SIG-M5 (cell line): ENCODE measurements at places on chromosomes 11 and 22.

DNA sequence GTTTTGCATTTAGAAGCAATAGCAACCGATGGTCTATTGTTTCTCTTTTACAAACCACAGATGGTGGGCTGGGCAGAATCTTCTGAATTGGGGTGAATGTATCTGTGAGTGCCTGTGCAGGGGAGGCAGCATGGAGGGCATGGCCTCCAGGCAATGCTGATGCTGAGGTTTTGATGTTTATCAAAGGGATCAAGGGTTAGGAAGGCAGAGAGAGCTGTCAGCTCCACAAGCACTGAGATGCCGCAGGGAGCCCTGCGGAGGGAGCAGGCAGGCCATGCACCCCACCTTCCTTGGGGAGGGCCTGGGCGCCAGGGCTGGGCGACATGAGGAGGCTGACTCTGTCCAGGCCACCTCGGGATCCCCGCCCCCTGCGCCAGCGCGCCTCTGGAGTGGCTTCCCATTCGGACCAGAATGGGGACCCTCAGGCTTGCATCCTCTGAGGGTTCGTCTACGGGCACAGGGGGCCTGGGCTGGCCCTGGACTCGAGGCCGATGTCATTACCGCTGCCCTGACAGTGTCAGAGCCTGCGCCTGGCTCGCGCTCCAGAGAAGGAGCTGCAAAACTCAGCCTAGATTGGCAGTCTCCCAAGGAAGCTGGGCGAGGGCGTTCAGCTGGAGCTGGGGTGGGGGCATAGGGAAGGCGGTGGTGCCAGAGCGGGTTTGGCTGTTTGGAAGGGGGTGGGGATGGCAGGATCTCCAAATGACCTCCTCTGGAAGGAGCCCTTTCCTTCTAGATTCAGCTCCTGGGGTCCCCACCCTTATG, 13.9 kb upstream of the TH start:
- no peak for DNase-seq

- no peak for DNase-seq
Observed at GRCh38 chr22:38218661-38219622, 17.1 kb downstream of the MAFF start.

DNA sequence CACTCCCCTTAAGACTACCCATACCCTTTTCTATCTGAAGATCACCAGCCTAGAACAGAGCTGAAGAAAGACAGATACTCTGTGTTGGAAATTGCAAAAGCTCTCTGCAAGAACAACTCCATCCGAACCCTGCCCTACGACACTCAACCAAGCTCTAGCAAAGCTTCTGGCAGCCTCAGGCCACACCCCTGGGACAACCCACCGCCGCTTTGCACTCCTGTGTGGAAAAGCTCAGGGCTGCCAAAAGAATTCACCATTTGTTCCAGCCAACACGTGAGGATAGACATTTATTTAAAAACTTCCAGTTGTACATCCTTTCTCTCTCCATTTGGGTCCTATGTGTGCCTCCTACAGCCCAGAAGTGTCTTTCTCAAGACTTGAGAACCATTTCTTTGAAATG, 62.4 kb upstream of the CD5 start:
- DNase-seq, result no peak

DNA sequence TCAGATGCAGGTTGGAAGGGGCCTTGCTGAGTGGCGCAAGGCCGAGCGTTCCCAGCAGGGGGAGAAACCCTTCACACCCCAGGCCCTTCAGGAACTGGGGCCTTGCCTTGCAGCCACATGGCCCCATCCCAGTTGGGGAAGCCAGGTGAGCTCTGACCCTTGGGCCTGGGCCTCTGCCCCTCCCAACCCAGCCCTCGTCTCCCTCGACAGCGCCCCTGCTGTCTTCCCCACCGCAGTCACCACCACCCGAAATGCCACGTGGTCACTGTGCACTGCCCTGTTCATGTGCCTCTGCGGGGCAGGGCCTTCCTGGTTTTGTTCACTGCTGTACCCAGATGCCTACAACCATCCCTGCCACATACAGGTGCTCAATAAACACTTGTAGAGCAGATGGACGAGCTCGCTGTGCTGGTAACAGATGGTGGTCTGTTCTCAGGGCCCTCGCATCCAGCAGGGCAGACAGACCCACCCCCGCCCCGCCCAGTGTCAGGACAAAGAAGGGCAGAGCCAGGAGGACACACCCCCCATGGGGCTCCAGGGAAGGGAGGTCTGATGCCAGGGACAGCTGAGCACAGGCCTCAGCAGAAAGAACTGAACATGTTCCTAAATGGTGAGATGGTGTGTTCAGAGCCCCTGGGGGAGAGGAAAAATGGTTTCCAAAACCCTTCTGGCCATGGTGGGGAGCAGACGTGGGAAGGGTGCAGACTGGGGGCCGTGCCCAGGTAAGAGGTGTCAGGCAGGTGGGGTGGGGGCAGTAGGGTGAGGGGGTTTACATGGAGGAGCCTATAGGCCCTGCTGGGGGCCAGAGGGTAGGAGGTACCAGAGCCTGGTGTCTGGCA, 3.7 kb downstream of the POLR2L start:
- no peak for DNase-seq

- no peak for DNase-seq
Observed at GRCh38 chr11:84173078-84173477, 886.9 kb upstream of the CCDC90B start.

DNA sequence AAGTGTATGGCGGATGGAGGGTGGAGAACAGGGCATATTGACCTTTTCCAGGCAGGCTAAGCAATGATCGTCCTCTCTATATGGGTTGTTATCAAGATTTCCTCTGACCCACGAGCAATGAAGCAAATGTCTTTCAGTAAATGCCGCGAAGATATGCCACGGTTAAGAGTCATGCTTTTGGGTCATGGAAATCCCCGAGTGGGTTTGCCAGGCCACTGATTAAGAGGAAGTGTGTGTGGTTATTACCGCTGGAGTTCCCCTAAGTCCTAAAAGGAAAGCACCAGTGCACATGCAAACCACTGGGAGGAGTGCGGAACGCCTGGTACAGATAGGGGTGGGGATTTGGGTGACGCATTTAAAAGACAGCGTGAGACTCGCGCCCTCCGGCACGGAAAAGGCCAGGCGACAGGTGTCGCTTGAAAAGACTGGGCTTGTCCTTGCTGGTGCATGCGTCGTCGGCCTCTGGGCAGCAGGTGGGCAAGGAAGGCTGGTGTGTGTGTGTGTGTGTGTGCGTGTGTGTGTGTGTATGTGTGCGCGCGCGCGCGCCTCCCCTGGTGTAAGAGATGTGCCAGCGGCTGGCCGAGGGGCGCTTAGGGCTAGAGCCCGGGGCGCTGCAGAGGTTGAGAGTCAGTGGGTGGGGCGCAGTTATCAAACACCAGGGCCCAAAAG, at the start of gene BIRC3:
Gene BIRC3, plus strand, starts transcription at position 386 of the 669 bp plus-strand sequence. CDS start 7,026 bp downstream, outside the sequence.
- DNase-seq, result peak; percentile 65

DNA sequence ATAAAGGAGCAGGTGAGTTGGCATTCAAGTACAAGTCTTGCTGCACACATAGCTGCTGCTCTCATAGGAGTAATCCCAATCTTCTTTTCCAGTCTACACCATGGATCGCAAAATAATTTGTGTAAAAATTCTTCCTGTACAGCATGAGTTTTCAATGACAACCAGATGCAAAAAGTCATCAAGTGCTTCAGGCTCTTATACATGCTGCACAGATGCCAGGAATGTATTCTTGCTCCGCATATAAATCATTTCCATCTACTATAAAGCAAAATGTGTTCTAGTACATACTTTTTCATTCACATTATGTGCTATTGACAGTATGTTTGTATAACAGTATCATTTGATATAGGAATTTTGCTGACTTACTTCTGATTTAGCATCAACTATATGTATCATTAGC, 35.4 kb downstream of the NXPE2 start:
- DNase-seq, result no peak

GRCh38 chr22:46178755-46179505, 28.6 kb downstream of the PPARA start:
- DNase-seq, result no peak

DNA sequence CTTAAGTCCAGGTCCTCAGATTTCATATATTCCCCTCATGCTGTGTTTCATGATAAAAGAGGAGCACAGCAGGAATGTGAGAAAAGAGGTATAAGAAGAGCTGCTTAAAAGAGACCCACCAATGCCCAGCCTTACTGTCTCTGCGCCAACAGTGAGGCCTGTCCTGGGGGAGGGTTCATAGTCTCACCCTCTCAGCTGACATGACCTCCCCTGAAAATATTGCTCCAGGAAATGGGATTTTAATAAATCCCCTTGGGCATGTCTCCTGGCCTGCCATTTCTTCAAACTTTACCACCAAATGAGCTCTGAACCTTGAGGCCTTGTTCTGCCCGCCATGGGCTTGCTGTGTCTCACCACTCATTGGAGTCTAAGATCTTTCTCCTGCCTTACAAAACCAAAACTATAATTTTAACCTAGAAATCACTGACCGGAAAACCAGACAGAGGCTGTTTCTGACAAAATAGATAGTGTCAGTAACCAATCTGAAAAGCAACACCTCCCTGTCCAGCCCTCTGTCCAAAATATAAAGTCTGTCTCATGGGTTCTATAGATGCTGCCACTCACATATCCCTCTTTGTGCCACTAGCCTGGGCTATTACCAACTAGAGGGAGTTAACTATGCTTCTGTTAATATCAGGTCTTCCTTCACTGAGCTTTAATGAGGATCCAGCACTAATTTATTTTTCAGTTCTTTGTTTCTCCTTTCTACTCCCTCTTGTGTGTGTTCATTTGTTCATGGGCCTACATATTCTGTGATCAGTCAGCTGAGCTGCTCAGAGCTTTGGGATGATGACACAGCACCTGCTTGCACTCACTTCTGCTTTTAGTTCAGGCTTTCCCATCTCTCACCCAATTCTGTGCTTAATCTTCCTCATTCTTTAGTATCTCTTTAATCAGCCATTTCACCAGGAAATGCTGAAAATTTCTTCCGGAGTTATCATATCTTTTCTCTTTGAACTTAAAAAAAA, at the start of gene OR2AG2:
Gene OR2AG2, minus strand, starts transcription at position 51 of the 968 bp plus-strand sequence. CDS start 3,019 bp downstream, outside the sequence.
- DNase-seq, result peak; percentile 36

GRCh38 chr11:126879516-126879915, 121.1 kb downstream of the KIRREL3 start:
- DNase-seq, result no peak

GRCh38 chr22:30455075-30455840, 16.6 kb downstream of the SEC14L3 start:
- DNase-seq, result no peak

- DNase-seq, result no peak
Observed at GRCh38 chr22:38167988-38168407, 13.6 kb downstream of the PLA2G6 start.

DNA sequence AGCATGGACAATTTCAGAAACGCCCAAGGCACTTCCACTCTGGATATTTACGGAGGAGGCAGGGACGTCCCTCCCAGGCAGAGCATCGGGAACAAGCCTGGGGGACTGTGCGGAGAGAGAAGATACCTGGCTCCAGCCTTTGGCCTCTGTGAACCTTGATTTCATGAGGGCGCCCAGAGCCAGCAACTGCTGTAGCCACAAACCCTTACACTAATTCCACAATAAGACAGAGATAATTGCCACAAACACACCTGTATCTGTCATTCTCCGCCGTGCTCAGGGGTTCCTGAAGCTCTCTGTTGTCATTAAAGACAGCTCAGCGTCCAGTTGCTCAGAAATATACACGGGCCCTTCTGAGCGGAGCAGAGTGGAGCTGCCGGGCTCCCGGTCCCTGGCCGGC, 1292.1 kb downstream of the TBC1D22A start:
- DNase-seq, result no peak

- DNase-seq, result no peak
Observed at GRCh38 chr22:44898236-44898635, 111.6 kb downstream of the PHF21B start.

DNA sequence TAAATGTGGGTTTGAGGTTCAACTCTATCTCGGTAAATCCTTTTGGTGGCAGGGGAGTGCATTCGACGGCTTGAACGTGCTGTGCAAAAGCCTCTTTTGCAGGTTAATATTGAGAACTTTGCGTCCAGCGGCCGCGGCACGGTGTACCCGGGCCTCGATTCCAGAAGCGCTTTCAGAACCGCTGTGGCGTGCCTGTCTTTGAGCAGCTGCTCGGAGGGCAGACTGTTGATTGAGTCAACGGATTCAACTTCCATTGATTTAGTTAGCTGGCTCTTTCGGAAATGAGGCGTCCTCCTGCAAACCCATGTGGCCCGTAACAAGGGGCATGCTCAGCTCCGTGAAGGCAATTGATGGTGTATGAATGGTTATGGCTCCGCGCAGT, 1247.8 kb downstream of the BRD1 start:
- no peak for DNase-seq

GRCh38 chr11:89608234-89608966, 101.7 kb upstream of the TRIM77 start:
- DNase-seq, result no peak

DNA sequence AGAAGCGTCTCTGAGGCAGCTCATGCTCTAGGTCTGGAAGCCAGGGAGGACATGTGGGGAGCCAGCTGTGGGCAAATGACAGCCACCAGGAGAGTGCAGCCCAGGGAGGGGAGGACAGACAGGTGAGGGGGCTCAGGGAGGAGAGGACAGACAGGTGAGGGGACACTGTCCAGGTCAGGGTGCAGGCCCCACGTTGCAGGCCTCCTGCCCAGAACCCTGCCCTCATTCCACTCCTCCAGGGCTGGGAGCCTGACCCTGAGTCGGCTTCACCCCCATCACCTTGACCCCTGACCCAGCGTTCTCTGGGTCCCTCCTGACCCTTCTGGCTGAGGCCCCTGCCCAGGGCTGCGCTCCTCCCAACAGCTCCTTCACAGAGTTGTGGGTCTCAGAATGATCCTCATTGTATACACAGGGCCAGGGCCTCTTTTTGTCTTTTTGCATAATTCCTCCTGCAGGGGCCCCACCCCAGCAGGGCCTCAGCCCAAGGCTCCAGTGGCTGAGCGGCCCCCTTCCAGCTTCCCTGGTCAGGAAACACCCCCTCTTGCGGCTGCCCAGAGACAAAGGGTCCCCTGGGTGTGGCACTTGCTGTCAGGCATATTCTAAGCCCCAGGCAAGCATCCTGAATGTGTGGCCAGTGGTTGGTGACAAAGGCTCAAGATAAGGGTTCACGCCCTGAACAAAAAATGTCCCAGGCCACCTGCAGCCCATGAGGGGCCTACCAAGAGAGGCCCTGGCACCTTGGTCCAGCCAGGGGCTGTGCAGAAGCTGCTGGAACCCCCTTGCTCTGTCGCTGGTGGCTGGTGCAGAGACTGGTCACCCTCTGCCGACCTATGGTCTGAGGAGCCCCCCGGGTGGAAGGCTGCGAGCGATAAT, 853.0 kb downstream of the BRD1 start:
- no peak for DNase-seq

DNA sequence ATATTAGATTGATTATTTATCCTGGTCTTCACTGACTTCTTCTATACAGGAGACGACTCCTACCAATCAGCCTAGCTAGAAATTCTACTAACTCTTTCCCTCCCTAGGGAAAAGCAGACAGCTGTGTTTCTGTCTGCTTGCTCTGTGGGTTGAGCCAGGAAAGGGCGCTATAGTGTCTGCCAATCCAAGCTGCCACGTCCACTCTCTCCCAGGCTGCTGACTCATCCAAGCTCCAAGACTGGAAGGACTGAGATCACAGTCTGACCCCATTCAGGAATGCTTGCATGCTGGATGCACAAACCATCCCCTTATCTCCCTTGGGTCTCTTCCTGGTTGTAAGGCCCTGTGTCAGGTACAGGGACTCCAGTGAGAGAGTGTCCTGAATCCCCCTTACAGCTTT, 955.6 kb downstream of the OPCML start:
- DNase-seq, result no peak

GRCh38 chr22:48651036-48651890, 1176.4 kb downstream of the BRD1 start:
- DNase-seq, result no peak

- no peak for DNase-seq
Observed at GRCh38 chr11:99505831-99506230, 485.1 kb downstream of the CNTN5 start.

GRCh38 chr22:43308060-43308830, 34.9 kb downstream of the SCUBE1 start:
- no peak for DNase-seq

- no peak for DNase-seq
Observed at GRCh38 chr11:44017443-44018126, 30.2 kb upstream of the ACCSL start.
